Mesothelial cell of epicardium (in vitro differentiated cells): ENCODE measurements at places on chromosomes 5 and 9.

GRCh38 chr9:36665921-36666431 lies 93.3 kb downstream of the MELK start:
- H3K36me3 ChIP-seq = peaks cover 12% of the 10 kb centered on the region
- no peak overlapping the region for H3K4me3 ChIP-seq
- H3K27me3 ChIP-seq = no peaks in the 10 kb centered on the region
- H3K27ac ChIP-seq = peak overlapping the region; percentile 41

DNA sequence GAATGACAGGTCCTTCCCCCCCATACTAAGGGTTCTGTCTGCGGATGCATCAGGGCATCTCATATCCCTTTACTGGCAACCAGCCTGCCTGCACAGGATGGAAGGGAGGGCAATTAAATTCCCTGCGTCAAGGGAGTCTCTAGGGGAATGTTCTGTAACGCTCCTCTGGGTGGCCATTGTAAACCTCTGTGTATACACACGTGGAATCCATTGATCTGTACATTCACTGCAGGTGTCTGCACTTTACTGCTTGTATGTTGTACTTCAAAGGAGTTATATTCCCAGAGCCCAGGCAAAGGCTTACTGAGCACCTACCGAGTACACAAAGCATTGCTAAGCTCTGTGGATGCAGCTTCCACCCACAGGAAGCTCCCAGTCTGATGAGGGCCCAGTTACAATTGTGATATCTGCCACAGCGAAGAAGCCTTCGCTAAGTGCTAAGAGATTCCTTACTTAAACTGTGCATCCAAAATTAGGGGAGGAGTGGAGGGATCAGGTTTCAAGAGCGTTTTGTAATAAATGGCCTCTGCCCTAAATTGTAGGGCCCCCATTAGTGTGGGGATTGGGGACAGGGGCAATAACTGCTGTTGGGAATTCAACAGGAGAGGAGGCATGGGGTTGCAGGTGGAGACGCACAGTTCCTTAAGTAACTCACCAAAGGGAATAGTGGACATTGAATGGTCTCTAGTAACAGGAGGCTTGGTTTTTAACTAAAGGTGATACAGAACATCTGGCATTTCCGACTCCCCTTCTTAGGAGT lies 1.5 kb upstream of the RETREG1 start:
- peaks cover 34% of the 10 kb centered on the region for H3K27me3 ChIP-seq
- H3K4me3 ChIP-seq = no peak overlapping the region
- DNase-seq = no peak

- peaks cover 8% of the 10 kb centered on the region for H3K27me3 ChIP-seq
- H3K4me3 ChIP-seq = no peak overlapping the region
- H3K36me3 ChIP-seq = no peaks in the 10 kb centered on the region
- no peak overlapping the region for H3K27ac ChIP-seq
- no peaks in the 10 kb centered on the region for H3K4me1 ChIP-seq
Measured at GRCh38 chr5:38420246-38420645, 136.2 kb downstream of the LIFR start.

DNA sequence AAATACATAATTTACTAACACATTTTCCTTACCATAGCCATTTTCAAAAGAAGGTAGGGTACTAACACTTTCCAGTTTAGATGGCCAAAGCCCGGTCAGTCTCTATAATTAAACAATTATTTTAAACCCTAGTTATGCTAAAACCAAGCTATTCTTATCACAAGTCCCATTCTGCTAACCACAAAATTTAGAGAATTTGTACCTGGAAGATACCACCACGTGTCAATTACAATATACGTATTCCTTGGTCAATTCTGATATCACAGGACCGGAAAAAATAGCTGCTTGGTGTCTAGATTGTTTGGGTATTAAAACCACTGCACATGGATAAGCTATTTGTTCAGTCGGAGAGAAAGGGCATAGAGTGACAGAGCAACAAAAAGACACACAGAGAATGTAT lies 18.9 kb upstream of the SKP1 start:
- H3K36me3 ChIP-seq = peaks cover 50% of the 10 kb centered on the region
- H3K4me1 ChIP-seq = no peaks in the 10 kb centered on the region
- H3K4me3 ChIP-seq = no peak overlapping the region
- no peak for DNase-seq
- H3K27me3 ChIP-seq = no peaks in the 10 kb centered on the region

- H3K27me3 ChIP-seq = no peaks in the 10 kb centered on the region
- no peaks in the 10 kb centered on the region for H3K36me3 ChIP-seq
- H3K4me3 ChIP-seq = no peak overlapping the region
- no peaks in the 10 kb centered on the region for H3K4me1 ChIP-seq
Measured at GRCh38 chr5:89087551-89088318, 204.8 kb upstream of the MEF2C start.

DNA sequence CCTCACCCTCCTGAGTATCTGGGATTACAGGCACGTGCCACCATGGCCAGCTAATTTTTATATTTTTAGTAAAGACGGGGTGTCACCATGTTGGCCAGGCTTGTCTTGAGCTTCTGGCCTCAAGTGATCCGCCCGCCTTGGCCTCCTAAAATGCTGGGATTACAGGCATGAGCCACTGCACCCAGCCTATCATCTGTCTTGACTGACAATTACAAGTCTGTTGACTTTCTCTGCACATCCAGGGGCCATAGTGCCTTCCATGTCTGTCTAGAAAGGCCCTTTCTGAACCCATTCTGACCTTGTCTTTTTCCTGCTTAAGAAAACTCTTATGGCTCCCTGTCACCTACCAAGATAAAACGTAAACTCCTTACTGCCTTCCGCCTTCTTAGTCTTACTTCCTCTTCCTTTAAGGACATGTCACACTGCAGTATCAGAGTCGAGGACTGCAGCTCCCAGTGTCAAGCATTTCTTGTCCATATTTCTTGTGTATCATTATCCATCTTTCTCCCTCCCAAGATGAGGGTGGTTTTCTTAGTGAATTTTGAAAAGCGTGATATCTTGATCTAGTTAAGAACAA lies 49.9 kb upstream of the SHB start:
- H3K27ac ChIP-seq = no peak overlapping the region
- DNase-seq = peak; percentile 26
- no peaks in the 10 kb centered on the region for H3K36me3 ChIP-seq
- H3K27me3 ChIP-seq = peaks cover 2% of the 10 kb centered on the region
- H3K4me3 ChIP-seq = no peak overlapping the region
